DMS79 treated with DMSO at 0.1 percent for 48 hours (cell line): ENCODE measurements at places on chromosomes 3 and 15.

GRCh38 chr15:27787931-27788330 is 311.2 kb downstream of the OCA2 start:
- DNase-seq: no peak

GRCh38 chr15:41799488-41799805 is 25.2 kb downstream of the MAPKBP1 start:
- no peak for DNase-seq

DNA sequence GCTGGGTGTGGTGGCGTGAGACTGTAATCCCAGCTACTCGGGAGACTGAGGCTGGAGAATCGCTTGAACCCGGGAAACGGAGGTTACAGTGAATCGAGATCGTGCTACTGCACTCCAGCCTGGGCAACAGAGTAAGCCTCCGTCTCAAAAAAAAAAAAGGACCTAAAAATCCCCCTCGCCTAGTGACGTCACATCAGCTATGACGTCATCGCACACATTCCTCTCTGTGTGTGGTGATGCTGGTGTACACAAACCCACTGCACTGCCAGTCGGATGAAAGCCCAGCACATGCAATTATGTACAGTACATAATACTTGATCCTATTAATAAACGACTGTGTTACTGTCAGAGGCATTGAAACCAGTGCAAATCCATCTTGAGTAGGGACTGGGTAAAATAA is 40.2 kb upstream of the SEC61A1 start:
- no peak for DNase-seq

GRCh38 chr3:146189519-146190173 is 28.7 kb upstream of the PLOD2 start:
- peak; percentile 13 for DNase-seq

- DNase-seq: no peak
Observed at GRCh38 chr3:40341671-40342070, 32.2 kb downstream of the EIF1B start.
